ENCODE measurements at places on chromosomes 1 and 21.
A peak's percentile ranks its signal among the peaks of the same experiment; 100 is the strongest.

DNA sequence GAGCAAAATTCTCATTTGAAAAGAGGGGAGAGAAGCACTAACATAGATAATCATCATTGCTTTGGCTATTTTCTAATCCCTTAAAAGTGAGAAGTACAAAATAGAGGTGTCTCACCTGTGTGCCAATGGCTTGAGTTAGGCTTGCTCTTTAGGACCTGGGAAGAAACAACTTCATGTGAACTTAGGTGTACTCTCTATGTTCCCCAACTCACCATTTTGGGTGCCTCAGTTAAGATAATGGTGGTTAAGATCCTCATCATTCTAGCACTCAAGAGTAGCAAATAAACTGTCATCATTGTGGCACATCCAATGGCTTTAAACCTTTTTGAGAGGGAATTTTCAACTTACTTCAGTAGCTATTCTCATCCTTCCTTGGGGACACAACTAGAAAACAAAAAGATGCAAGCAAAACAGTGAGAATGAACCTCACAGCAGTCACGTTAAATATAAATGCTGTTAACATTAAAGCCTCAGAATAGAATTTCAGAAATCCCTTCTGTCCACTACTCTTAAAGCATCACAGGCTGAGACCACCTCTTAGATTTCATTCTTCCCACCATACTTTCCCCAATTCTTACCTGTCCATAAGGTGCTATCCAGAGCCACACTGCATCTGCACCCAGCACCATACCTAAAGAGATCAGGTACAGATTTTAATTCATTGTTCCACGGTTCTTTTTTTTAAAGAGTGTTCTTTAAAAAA lies 1.2 kb downstream of the GAS5 start:
- no peak for DNase-seq

DNA sequence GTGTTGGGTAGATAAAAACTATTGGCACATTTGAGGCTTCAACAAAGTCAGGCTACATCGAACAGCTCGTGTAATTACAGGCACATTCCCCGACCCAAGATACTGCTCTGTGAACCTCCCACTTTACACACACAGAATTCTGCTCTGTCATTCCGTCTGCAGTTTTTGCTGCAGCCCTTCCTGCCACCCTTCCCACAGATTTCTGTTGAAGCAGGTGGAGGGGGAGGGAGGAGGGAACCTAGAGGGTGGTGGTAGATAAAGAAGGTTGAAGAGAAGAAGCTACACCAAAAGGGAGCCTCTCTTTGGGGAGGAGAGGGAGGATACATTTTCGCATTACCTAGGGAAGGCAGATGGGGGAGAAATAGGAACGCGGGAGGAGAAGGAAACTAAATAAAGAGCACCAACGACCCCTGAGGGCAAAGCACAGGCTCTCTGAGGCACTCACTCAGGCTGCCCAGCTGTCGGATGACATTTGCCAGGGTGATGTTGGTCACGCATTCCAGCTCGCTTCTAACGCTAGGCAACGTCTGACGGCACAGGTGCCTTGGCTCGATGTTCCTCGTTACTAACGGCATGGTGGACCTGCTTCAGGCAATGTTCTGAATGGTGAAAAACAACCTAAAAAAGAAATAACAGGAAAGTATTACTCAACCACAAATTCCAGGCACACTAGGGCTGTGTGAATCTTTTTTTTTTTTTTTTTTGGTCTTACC lies 36.0 kb downstream of the GPR3 start:
- DNase-seq = no peak

GRCh38 chr1:34950428-34950827 lies 21.0 kb upstream of the DLGAP3 start:
- no peak for DNase-seq

GRCh38 chr1:32345289-32345827 lies 9.3 kb upstream of the MARCKSL1 start:
- DNase-seq = no peak

- DNase-seq = peak; percentile 76
Observed at GRCh38 chr1:24635195-24635843, 7.8 kb upstream of the SRRM1 start.

GRCh38 chr21:34022627-34023335 lies 50.6 kb upstream of the MRPS6 start:
- DNase-seq = no peak

- no peak for DNase-seq
Observed at GRCh38 chr1:232046451-232047306, 420.1 kb downstream of the DISC1 start.

DNA sequence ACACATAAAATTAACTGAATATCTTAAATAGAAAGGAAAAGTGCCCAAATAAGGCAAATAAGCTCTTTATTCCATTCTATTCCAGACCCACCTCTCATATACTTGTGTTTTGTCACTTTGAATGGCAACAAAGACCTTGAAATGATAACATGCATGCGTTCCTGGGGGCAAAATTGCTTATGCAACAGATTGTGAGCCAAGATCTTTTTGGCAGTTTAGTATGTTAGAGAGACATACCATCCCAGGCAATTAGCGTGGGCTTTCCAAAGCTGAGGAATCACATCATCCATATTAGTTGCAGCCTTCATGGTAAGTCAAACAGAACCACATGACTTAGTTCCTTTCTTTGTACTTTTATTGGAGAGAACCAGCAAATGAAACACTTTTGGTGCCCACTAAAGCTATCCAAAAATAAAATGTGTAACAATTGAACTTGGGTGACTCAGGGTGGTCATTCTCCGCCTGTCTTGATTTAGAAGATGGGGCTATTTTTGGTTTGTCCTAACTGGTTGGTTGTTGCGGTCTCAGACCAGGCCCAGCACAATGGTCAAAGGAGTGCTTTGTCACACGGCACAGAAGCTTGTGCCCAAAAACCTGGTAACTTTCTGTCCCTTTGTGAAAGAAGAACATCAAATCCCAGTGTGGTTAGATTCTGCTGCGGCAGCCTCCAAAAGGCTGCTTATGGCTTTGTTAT lies 68.7 kb upstream of the ATF3 start:
- DNase-seq = no peak

GRCh38 chr1:87150143-87150542 lies 178.5 kb upstream of the LMO4 start:
- DNase-seq = no peak

GRCh38 chr1:30038134-30039025 lies 685.0 kb downstream of the MATN1 start:
- DNase-seq = no peak

GRCh38 chr1:151012684-151013471 lies 4.6 kb downstream of the PRUNE1 start:
- DNase-seq = no peak

GRCh38 chr1:158537609-158538008 lies 16.6 kb downstream of the OR6Y1 start:
- DNase-seq = no peak

DNA sequence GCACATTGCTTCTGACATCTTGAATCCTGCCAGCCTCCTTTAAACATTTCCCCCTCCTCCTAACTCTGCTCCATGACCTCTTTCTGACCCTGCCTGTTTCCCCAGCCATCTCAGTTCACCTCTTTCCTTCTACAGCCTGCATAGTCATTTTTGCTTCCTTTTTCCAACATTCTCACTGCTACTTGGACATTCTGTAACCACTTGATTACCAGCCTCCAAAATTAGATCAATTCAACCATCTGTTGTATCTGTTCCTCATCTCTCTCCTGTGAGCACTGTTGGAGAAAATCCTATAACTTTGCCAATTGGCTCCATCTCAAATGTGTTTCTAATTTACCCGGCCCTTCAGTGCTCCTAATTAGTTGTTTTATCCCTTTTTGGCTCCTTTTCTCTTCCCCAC lies 27.5 kb upstream of the GPR88 start:
- DNase-seq = no peak

- DNase-seq = no peak
Observed at GRCh38 chr1:163826500-163826899, 504.7 kb downstream of the NUF2 start.

GRCh38 chr1:205354259-205355074 lies 2.3 kb downstream of the KLHDC8A start:
- DNase-seq = peak; percentile 50

DNA sequence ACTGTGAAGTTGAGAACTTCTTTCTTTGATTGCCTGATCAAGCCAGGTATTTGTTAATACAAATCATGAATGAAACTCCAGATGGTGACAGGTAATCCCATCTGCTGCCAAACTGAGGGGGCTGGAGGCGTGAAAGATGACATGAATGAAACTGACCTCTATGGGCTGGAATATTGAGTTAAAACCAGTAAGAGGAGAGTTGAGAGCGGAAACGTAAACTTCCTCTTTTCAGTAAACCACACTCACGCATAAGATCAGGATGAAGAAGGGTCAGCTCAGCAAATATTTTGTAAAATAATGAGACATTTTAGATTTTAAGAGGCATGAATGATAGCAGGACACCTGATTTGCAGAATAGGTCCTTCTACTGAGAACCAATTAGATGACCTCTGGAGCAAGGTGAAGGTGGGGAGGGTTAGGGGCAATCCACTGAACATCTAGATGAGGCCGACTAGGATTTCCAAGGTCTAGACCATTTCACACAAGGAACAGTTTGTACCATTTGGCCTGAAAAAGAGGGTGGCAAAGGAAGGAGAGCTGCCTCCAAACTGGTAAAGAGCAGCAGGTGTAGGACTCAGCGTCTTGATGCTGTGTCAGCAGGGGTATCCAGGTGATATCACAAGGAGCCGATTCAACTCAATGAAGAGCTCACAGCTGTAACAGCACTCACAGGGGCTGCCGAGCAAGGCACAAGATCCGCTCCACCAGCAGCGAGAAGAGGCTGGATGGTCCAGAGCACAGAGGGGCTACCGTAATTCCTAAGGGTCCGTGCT lies 132.6 kb downstream of the NTPCR start:
- DNase-seq = no peak

DNA sequence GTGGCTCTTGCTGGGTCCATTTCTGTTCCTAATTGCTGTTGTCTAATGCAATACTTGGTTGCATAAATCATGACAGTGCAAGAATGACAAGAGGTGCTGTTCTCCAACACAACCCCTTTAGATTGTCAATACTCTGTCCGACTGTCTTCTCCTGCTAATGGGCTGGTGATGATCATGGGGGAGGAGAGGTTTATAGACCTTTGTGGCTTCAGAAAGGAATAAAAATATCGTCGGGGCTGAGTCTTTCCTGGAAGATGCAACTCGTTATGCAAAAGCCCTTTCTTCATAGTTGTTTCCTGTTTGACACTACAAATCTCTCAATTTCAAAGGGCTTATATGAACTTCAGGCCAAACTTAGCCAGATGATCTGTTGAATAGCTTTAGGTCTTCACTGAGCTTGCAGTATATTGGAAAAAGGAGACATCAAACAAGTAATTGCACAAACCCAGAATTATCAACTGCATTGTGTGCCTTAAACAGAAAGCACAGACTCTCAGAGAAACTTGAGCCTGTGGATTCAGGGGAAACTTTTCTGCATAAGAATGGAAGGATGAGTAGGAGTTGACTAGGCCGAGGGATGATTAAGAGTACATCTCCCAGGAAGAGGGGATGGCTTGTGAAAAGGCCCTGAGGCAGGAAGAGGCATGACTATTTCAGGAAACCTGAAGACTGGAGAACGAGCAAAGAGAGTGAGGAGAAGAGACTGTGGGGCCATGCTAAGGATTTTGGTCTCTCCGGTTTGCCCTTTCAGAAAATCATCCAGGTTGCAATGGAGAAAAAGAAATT lies 107.6 kb downstream of the TSEN15 start:
- no peak for DNase-seq

DNA sequence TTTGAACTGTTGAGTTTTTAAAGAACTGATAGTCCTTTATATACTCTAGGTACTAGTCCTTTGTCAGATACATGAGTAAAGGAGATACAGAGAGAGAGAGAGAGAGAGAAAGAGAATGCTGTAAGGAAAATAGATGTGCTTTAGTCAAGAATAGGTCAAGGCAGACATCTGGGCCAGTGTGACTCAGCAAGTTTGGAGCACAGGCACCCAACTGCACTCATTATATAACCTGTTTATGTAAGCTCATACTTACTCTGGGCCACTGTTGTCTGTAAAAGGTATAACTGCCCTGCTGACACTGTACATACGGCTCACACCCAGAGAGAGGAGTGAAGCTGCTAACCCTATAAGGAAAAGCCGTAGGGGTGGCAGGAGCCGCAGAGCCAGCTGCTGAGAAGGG lies 32.2 kb upstream of the AKT3 start:
- DNase-seq = peak; percentile 25

- DNase-seq = no peak
Observed at GRCh38 chr1:151056149-151056548, 3.3 kb downstream of the CDC42SE1 start.

DNA sequence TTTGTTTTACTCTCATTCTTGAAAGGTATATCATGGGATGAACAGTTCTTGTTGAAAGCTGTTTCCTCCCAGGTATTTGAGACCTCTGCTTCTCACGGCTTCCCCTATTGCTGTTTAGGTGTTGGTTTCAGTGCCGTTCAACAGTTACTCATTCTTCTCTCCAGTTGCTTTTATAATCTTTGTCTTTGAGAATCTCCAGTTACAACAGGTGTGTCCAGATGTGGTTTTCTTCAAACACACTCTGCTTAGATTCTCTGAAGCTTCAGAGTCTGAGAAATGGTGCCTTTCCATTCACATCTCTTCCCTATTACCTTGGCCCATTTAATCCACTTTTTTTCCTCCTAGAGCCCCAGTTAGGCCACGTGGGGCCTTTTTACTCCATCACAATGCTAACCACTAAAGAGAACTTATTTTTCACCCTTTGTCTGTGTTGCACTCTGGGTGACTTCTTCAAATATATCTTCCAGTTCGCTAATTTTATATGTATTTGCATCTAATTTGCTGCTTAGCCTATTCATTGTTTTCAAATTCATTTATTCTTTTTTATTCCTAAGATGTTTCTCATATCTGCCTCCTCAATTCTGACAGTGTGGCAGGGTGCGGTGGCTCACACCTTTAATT lies 46.7 kb upstream of the SLC19A1 start:
- DNase-seq = no peak
